ENCODE measurements at places on chromosomes 5 and 9.

DNA sequence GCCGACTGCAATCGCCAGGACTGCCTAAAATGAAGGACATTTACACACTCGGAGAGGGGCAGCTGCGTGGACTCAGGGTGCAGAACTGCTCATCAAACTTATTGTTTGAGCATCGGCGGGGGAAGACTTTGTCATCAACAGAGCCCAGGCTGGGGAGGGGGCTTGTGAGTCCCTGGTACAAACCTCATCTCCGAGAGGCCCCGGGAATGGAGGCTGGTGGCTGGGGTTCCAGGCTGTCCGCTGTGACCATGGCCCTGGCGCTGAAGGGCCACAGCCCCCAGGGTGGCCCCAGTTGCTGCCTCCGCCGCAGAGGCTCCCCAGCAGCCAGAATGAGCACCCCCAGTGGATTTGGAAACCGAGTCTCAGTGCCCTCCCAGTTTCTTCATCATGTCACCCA, 46.1 kb upstream of the RNU6ATAC start:
- DNase-seq = no peak

DNA sequence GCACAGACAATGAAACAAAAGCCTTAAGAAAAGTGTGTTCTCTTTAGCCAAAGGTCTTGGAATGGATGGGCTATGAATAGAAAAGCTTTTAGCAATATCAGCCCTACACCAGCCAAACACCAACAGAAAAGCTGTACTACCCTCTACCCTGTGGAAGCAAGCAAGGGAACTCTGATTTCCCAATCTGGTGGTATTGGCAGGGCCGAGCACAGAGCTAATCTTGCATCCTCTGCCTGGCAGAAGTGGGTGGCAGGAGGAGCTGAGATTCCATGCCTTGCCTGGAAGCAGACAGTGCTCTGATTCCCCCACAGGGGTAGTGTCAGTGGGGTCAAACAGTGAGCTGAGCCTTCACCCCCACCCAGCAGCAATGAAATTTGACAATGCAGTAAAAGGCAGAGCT, 29.6 kb upstream of the ZNF782 start:
- no peak for DNase-seq

- DNase-seq = no peak
Measured at GRCh38 chr5:115480900-115481299, 63.7 kb downstream of the FEM1C start.

GRCh38 chr5:65612298-65612907, 11.7 kb downstream of the TRIM23 start:
- no peak for DNase-seq

DNA sequence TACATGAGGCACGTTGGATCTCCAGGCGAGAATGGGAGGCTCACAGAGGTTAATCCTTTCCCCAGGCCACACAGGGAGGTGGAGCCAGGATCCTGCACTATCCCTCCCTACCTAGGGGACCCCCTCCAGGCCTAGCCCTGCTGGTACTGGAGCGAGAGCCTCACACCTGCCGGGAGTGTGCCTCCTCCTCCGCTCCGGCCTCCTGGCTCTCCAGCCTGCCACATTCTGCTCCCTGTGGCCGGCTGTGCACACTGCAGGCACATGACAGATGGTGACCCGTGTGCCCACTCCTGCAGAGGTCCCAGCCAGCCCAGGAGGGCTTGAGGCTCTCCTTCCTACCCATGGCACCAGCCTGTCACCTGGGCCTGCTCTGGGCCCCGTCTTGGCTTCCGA, 93.4 kb downstream of the RXRA start:
- peak; percentile 46 for DNase-seq

DNA sequence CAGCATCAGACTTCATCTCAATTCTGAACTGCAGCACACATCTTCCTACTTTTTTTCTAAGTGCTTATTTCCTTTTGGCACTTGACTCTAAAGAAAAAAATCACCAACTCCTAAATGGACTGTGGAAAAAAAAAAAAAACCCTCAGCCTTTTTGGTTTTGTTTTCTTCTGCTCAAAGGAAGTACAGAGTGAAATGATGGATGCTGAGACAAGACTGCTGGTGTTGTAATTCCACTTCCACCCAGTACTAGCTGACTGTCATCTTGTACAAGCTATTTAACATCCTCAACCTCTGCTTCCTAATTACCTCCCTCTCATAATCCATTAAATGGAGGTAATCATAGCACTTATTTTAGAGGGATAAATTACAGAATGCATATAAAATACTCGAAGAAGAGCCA, 171.5 kb upstream of the GNA14 start:
- DNase-seq = no peak

DNA sequence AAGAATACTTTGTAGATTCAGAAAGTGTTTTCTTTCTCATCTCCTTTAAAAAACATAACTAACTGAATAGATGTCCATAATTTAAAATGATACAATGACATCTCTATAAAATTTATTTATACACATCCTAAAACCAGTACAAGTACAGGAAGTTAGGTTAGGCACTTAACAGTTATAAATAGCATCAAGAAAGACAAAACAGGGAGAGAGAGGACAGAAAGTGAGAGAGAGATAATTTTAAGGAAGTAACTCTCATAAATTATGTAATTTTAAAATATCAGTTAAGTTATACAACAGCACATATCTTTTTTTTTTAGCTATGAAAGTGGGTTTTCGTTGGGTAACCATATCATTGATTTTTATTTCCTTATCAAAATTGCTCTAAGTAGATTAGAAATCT, 1068.6 kb downstream of the TAF11L14 start:
- DNase-seq = no peak

- no peak for DNase-seq
Measured at GRCh38 chr5:18028036-18028435, 393.8 kb downstream of the TAF11L14 start.

DNA sequence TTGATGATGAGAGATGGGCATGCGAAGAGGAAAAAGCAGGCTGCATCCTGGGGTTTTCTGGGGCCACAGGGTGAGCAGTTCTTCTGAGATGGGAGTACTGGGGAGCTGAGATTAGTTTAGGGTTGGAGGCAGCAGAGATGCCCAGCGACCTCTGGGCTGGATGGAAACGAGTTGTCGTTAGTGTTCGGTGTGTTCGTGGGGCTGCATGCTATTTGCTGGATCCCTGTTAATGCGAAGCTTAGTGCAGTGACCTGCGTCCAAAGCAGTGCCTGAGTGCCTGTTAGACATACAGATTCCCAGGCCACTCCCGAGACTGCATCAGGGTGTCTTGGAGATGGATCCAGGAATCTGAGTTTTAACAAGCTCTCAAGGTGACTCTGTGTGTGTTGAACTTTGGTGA, 201.3 kb downstream of the CACNA1B start:
- no peak for DNase-seq

DNA sequence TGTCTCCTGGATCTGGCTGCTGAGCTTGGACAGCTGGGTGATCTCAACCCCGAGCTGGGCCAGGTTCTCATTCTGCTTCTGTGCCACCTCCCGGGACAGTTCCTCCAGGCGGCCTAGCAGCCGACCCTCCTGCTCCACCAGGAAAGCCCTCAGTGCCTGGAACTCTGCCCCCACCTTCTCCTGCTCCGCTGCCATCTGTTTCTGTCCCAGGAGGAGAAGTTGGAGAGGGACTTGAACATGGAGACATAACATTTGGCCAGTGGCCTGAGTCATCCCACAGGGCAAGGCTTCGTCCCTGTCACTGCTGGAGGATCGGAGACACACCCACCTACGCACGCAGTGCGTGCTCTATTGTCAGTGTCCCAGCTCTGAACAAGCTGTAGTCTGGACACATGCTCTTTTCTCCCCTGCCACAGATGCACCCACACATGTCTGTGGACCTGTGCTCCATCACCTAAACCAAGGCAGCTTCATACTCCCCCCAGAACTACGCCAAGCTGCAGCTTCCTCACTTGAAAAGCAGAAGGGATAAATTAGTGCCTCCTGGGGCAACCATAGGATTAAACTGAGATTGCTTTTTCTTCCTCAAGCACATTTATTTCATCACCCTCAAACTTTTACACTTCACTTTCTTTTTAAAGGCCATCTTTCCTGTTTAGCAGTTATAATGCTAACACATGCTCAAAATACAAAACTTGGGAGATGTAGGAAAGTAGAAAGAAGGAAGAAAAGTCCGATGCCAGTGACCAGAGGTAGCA, 4.9 kb downstream of the TRIM7 start:
- DNase-seq = no peak

DNA sequence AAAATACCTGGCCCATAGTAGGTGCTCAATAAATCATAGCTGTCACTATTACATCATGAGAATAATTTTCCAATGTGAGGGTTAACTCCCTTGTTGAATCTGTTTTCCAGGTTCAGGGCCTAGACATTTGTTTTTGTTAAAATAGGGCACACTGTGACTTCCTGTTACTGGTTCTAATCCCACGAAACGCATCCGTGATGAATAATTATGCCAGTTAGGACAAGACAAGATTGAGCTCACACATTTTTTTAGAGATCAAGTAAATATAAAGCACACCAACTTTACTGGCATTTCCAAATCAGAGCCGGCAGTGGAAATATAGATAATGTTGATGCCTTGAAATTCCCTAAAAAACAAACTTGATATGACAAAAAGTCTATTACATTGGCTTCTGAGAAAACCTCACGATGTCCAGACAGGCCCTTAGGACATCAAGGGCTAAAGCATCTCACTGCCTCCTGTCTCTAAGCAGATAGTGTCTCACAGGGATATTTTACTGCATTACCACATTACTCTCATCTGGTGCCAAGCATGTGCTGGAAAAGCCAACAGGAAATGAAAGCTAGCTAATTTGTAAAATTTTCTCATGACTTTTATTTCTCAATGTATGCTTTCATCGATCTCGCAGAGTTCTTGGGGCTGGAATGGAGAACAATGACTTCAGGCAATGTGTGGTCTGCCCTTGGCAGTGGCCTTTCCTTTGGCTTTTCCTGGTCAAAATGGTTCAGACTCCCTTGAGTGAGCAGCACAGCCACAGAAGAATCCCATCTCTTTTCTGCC, 414.3 kb upstream of the PAPPA start:
- no peak for DNase-seq

GRCh38 chr5:74241751-74242140, 398.8 kb downstream of the ENC1 start:
- DNase-seq = no peak

- DNase-seq = peak; percentile 94
Measured at GRCh38 chr5:123809594-123810221, 297.7 kb downstream of the CSNK1G3 start.

GRCh38 chr5:142821733-142822487, 51.7 kb downstream of the ARHGAP26 start:
- no peak for DNase-seq

- DNase-seq = peak; percentile 7
Measured at GRCh38 chr5:76641514-76642120, 18.4 kb upstream of the F2RL2 start.

All from COR-L47 (cell line).